Pancreas (tissue), 10 donors: ENCODE measurements at places on chromosomes 3 and 15.

- no peak for DNase-seq
These were observed 40.1 kb downstream of the RPN1 start for GRCh38 chr3:128610451-128611070.

DNA sequence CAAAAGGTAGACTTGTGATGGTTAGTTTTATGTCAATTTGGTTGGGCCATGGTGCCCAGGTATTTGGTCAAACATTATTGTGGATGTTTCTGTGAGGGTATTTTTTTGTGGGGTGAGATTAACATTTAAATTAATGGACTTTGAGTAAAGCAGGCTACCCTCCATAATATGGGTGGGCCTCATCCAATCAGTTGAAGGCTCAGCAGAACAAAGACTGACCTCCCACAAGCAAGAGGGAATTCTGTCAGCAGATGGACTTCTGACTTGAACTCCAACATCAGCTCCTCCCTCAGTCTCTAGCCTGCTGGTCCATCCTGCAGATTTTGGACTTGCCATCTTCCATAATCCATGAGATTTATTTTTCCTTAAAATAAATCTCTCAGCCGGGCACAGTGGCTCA is 55.6 kb upstream of the BNC1 start:
- DNase-seq, result no peak

DNA sequence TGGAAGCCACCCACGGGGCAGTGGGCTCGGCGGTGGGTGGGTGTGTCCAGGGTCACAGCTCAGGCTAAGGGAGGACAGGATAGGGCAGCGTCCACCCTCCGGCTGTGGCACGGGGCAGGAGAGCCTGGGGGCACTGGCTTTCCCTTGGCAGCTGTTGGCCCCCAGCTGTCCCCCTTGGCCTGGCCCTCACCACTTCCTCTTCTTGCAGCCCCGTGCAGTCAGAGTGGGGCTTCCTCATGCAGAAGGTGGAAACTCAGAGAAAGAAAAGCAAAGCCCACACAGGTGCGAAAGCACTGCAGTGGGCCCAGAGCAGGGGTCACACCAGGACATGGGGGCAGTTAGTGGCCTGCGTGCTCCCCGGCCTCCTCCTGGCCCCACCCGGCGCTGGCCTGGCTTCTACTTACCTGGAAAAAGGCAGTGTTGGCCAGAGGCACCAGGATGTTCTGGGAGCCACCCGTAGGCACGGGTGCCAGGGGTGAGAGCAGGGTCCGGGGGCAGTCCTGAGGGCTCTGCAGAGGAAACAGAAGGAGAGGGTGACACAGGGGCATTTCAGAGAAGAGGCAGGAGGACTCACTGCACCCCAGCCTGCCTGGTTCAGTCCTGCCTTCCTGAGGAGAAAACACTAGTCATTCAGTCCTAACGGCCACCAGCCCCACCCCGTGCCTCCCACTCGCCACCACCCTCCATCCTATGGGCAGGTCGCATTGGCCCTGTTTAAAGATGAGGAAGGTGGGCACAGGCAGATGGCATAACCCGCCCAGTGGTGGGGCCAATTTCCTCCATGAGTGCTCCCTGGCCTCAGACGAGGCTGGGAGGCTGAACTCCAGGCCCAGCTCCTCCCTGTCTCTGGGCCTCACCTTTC is 28.3 kb downstream of the PLXND1 start:
- no peak for DNase-seq

DNA sequence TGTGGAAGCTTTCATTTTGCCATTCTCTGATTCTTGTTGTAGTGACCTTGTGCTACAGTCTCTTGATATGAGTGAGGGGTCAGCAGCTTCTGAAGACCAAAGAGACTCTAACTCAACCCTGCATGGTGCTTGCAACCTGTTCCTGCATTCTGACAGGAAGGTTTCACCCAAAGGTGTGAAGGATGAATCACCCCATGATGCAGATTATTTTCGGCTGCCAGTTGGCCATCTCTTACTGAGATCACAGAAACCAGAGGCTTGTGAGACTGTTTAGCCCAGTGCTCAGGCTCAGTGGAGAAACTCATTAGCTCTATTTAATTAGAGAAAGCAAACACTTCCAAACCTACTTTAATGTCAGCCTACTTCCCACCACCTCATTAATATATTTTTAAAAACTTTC is 29.2 kb upstream of the TPRG1 start:
- no peak for DNase-seq

GRCh38 chr3:72276806-72277205 is 491.9 kb upstream of the PROK2 start:
- no peak for DNase-seq

GRCh38 chr3:58588030-58588614 is 10.9 kb upstream of the FAM107A start:
- DNase-seq, result no peak

DNA sequence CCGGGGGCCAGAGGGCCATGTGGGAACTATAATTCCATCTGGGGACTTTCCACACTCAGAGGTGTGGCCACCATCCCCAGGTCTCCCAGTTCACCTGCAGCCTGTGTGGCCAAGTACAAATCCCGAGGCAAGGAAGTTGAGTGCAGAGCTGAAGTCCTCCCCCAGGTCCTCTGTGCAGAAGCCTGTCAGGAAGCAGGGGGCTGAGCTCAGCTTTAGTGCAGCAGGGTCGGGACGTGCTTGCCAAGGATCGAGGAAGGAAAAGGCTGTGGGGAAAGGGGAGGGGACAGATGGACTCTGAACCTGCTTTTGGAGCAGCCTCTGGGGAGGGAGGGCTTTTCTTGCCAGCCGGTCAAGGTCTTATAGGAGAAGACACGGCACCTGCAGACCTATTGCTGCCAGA is 67.7 kb downstream of the CHRNA7 start:
- peak; percentile 72 for DNase-seq

- DNase-seq, result no peak
These were observed 14.2 kb downstream of the IQGAP1 start for GRCh38 chr15:90402223-90402622.

DNA sequence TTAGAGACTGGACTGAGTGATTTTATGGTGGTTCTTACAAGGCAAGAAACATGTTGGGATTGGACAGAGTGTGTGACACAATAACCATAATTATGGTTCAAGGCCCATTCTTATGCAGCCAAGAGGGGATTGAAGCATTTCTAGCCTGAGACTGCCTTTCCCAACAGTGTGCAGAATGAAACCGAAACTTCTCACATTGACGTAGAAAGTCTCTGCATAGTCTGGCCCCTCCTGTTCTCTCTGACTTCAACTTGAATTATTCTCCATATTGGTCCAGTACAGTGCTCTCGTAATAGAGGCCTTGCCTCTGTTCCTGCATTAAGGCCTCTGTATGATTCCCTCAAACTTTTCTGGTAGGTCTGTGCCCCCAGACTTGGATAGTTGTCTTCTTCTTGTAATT is 138.3 kb downstream of the DIPK2A start:
- no peak for DNase-seq

- no peak for DNase-seq
These were observed 23.3 kb downstream of the PDZRN3 start for GRCh38 chr3:73601481-73601880.

DNA sequence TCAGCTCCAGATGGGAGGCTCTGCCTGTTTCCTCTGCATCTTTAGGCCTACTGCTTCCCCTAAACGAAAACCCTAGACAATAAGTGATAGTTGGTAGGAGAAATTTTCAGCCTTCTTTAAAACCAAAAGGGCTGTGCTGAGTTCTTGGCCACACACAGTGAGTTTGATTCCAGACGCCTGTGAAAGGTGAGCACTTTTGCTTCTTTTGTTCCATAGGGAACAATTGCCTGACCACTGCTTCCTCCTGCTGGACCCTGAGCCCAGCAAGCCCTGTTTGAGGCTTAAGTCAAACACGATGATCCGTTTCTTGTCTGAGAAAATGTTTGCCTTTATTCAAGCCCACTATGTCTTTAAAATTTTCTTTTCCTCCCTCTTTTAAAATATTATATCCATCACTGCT is 493.9 kb downstream of the ZIC1 start:
- DNase-seq, result no peak

DNA sequence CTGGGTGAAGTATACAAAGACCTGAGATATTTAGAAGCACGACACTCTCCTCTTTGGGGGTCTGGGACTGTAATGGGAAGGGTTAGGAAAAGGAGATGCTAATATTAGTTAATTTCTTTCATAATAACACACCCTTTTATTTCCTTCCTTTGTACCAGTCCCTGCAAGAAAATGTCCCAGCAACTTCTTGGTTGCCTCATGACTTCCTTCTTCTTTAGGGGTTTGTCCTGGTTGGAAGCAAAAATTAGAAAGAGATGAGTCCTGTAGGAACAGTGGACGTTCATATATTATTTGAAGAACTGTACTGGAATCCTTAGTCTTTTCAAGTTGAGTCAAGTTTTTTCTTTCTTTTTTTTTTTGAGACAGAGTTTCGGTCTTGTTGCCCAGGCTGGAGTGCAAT is 227.8 kb upstream of the TBL1XR1 start:
- no peak for DNase-seq

- DNase-seq, result no peak
These were observed 80.3 kb upstream of the ABHD17C start for GRCh38 chr15:80614711-80615360.

- DNase-seq, result no peak
These were observed 62.7 kb upstream of the OSTN start for GRCh38 chr3:191136347-191136746.

DNA sequence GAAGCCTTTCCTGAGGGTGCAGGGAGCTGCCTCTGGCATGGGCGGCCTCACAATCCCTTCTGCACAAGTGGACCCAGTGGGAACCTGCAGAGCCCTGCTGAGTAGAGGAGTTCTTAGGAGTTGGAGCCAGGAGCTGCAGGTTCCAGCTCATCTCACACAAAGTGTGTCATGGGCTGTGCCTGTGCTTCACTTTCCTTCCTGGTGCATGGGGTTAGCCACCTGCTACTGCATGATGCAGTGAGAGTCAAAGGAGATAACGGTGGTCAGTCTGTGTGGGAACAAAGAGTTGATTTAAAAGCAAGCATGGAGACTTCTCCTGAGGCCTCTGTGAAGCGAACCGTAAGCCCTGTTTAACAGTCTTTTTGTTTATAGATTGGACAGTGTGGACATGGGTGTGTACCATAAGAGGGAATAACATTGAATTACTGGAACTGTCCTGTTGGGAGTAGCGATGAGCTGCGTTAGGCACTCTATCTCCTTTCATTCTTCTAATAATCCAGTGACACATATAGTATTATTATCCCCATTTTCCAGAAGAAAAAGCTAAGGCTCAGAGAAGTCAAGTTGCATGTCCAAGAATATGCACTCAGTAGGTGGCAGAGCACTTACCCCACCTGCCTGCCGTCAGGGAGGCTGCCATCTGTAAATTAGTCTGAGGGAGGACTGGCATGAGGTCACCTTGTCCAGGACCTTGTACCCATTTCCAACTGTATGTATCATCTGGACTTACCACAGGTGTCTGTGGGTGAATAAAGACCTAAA is 68.7 kb upstream of the PRR23C start:
- DNase-seq, result no peak

DNA sequence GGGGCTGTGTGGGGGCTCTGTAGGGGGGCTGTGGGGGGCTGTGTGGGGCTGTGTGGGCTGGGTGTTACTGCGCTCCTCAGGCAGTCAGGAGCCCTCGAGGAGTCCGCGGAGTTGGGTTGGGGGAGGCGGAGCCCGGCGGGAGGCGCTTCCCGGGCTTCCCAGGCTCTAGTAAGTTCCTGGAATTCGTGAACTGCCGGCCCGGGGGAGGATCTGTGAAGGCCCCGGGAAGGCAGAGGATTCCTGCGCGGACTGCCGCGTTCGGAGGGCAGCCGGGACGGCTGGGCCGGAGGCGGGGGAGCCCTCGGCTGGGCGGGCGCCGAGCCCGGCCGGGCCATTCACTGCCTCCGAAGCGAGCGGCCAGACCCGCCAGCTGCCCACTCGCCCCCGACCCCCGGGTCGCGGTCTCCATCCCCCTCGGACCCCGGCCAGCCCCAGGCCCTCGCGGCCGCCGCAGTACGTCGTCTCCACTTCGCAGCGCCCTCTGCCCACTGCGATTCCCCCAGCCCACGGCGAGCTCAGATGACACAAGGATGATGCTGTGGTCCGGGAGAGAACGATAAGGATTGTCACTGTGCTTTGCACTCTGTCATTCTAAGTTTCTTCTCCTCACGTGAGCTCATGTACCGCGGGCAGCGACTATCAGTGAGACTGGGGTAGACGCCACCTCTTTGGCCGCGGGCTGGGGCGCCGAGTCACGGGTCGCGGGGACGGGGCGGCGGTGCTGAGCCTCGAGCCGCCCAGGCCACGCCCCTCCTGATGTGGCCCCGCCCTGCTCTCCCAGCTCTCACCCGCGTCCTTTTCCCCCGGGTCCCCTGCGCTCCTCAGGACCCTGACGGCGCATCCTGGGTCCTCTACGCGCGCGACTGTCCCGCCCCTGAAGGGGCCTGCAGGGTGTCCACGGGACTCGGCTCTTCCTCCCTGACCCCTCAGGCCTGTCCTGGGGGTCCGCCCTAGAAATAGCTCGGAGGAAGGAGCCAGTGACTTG is 65.3 kb downstream of the KLF13 start:
- peak; percentile 83 for DNase-seq

- DNase-seq, result no peak
These were observed 21.1 kb downstream of the CCDC32 start for GRCh38 chr15:40543631-40544294.

DNA sequence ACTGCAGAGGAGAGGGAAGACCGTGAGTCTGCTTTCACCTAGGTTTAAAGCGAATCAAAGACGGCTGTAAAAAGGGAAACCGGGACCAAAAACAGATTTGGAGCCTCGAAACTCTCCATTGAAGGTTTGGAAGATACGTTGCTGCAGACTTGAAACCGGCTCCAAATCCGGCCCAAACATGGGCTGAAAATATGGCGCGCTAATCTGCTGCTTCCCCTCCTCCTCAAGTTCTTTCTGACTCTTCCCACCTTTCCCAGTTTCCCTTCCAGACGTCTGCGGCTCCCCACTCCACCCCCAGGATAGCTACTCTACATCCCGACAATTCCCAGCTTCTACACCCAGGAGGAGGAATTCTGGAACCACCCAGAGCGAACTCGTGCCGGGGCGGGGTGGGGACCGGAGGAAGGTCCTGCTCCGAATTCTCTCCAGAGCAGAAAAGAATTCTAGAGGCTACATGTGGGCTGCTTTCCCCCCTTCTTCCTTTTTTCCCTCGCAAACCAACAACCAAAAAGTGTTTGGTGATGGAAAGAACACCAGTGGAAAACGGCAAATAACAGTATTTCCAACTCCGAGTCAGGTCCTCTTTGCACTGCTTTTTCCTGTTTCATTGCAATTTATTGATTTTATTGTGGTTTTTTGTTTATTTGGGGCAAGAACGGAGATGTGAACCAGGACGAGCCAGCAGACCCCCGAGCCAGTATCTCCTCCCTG is 8.5 kb downstream of the EOMES start:
- no peak for DNase-seq

- DNase-seq, result no peak
These were observed 1198.3 kb upstream of the ALCAM start for GRCh38 chr3:104168386-104168785.

DNA sequence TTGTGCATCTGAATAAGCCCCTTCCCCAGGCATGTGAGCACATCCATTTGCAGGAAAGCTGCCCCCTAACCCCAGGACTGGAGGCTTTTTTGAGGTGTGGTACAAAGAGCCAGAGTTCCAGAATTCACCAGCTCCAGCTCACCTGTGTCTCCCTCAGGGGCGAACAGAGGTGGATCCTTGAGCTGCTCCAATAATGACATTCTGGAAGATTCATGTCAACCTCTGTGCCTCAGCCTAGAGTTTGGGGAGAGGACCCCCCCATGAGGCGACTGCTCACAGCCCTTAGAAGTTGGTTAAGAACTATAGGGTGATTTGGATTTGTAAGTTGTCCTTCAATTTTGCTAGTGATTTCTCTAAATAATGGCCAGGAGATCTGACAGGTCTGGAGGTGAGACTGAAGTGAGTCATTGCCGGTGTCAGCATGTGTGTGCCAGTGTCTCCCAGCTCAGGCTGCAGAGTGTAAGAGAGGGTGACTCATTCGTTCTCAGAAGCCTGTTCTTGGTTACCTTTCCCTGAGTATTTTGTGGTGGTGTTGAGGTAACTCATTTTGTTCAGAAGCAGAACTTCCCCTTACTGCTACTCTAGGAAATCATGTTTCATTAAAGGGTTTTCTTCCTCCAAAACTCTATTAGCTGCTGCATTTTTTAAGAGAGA is 136.9 kb upstream of the TOPAZ1 start:
- DNase-seq, result no peak
